ENCODE measurements at places on chromosomes 4 and X.

- no peak for DNase-seq
Observed at GRCh38 chr4:139824882-139825522, 159.4 kb downstream of the MGST2 start.

DNA sequence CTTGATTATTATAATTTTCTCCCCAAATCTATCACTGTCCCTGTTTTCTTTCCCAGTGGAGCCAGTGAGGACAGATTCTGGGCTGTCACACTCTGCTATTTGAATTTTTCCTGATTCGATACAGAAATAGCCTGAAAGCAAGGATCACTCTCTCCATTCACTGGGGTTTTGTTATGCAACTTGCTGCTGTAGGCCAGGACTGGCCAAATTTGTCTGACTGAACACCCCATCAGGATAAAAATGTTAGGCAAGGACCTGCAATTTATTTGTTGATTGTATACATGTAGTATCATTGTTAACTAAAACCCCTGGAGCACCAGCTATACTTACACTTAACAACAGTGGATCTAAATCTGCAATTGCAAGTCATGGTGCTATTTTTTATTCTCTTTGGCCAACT lies 68.7 kb downstream of the AASDH start:
- no peak for DNase-seq

GRCh38 chr4:23978002-23978401 lies 88.2 kb upstream of the PPARGC1A start:
- DNase-seq = no peak

- no peak for DNase-seq
Observed at GRCh38 chr4:25786497-25787065, 76.2 kb downstream of the SEL1L3 start.

DNA sequence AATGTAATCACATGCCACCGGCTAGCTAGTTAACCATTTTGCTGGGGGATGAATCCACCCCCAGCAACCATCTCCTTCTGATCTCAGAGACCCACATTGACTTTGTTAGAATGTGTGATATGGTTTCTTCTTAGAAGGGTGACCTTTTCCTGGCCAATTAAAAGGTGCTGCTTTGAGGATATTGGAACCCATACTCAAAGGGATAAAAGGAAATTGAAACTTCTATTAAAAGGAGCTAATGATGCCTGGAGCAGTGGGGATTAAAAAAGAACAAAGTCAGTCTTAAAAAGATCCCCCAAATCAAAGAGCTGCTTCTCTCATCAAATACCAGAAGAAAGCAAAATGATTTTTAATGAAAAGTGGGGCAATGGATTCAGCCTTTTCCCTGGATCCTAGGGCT lies 214.1 kb downstream of the SHROOM3 start:
- DNase-seq = no peak

All from femur (tissue), 1 donor.